ENCODE measurements at places on chromosomes 11 and 22.

- DNase-seq: no peak
Measured at GRCh38 chr11:11230802-11231562, 122.1 kb downstream of the CSNK2A3 start.

- no peak for DNase-seq
Measured at GRCh38 chr11:121870206-121871045, 245.6 kb downstream of the BLID start.

GRCh38 chr11:46378811-46379481, 2.5 kb upstream of the MDK start:
- DNase-seq: no peak

- no peak for DNase-seq
Measured at GRCh38 chr11:128480066-128480465, 107.3 kb downstream of the ETS1 start.

DNA sequence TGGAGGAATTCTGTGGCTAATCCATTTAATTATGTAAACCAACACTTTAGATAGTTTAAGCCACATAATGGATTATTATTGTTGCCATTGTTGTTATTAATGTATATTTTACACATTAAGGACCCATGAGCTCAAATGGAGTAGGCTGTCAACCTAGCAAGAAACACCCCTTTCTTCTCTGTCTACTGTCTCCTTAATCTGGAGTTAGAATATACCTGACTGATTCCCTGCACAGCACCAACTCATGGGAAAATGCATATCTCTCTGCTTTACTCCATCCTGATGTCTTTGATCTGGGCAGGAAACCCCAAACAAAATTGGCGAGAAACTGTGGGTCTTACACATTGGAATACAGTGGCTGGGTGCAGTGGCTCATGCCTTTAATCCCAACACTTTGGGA, 24.0 kb upstream of the ME3 start:
- no peak for DNase-seq

- peak; percentile 15 for DNase-seq
Measured at GRCh38 chr22:46976598-46976997, 214.1 kb downstream of the TBC1D22A start.

DNA sequence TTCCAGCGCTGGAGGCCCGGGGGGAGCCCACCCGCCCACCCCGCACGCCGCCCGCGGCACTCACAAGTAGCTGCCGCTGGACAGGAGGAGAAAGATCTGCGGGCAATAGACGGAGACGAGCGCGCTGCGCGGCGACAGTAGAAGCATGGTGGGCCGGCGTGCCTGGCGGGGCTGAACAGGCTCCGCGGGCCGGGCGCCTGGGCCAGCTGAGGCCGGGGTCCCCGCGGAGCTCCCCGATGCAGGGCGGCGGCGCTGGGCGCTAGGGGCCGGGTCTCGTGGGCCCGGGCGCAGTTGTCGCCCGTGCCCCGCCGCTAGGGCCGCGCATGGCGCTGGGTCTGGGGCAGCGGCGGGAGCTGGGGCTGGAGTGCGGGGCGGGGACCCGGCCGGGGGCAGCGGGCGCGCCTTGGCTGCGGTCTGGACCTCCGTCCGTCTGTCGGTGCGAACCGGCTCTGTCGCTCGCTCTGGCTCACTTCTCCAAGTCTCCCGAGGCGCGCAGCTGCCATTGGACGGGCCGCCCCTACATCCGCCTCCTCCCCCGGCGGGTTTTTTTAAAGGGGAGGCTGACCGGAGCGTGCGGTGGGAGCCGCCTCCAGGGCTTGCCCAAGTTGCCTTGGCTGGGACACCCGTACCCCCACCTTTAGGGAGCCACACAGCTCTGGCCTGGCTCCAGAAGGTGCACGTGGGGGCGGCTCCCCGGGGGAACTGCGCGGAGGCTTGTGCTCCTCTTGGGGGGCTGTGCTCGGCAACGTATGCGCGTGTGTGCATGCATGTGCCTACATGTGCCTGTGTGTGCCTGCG, 4.7 kb downstream of the WNT7B start:
- DNase-seq: no peak

GRCh38 chr22:28921585-28921879, 38.2 kb downstream of the ZNRF3 start:
- no peak for DNase-seq

DNA sequence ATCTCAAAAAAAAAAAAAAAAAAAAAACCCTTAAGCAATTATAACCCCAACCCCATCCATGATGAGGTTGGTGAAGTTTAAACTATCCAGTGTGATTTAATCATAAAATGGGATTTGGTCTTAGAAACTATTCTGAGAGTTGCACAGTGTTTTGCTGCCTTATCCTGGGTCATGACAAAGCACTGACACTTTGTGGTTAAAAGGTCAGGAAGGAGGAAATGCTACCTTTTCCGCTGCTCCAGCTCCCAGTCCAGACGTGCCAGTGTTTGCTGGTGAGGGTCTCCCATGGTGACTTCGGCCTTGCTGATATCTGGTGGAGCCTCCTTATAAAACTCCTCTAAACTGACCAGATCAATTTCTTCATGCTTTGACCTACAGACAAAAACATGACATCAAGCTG, 14.5 kb downstream of the THOC5 start:
- DNase-seq: no peak

DNA sequence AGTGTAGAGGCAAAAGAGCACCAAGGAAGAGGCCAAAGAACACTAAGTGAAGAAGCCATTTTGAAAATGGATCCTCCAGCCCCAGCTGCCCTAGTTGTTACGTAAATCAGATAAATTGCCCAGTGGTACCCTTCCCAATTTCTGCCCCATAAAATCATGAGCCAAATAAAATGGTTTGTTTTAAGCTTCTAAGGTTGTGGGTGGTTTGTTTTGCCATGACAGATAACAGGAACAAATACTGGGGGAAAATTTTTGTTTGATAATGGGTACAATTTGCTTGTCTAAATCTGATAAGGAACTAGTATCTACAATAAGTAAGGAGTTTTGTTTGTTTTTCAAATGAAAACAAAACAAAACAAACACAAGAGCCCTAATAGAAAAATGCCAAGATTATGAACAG, 30.6 kb upstream of the HSD17B12 start:
- DNase-seq: no peak

DNA sequence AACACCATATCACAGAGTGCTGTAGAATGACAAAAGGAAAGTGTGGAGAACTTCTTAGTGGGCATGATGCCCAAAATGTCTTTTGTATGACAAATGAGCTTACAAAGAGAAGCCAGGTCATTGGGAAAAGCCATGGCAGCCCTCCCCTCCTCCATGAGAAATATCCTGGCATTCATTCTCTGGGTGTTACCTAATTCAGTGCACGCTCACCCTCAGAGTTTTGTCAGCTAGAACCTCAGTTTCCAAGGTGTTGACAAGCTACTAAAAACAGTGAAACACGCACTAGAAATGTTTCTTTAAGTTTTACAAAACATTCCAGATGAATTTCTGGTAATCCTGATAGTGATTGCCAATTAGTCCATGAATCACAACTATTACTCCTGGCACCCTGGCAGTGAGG, 105.4 kb upstream of the FSHB start:
- DNase-seq: no peak

DNA sequence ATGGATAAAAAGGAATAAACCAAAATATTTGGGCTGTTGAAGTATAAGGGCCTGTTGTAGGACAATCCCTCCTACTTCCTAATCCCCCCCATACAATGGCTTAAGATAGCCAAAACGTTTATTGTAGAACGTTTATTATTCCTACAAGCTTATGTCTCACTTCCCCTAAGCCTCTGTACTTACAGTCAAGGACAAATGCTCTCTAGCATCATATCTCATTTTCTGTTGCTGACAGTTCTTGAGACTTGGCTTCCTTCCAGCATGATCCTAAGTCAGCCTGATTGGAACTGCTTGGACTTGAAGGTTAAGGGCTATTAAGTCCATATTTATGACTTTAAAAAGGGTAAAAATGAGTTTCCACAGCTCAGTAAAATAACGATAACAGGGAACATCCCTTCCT, 8.8 kb downstream of the MISFA start:
- no peak for DNase-seq

DNA sequence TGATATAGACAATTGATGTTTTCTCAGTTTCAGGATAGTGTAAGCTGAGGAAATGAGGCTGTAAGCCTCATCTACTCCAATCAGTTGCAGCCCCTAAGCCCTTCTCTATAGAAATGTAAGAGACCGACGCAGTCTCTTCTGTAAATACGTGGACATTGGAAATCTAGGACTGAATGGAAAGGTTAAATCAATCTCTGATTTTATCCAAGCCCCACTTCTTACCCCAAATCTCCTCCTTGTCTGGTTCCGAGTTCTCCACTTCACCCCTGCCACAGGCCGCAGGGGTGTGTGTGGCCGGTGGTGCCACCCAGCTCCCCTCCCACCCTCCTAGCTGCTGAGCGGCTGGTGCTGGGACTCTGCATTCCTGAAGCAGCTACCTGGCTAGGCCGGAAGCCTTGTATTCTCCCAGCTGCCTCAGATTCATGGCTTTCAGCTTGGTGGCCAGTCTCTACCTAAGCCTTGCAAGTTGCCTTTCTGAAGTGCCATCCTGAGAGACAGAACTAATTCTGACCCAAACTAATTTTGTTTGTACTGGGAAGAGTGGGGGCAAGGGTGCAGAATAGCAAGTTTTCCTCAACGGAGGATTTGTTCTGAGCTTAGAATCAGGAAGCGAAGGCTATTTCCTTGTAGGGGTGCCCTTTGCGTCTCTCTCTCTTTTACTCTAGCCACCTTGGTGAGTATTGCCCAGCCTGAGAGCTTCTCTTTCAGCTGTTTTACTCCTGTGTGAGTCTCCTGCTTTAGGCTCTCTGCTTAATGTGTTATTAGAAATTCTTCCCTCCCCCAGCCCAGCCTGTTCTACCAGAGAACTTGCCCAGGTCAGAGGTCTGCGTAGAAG, 749 bp downstream of the VWA5A start:
- DNase-seq: peak; percentile 53

DNA sequence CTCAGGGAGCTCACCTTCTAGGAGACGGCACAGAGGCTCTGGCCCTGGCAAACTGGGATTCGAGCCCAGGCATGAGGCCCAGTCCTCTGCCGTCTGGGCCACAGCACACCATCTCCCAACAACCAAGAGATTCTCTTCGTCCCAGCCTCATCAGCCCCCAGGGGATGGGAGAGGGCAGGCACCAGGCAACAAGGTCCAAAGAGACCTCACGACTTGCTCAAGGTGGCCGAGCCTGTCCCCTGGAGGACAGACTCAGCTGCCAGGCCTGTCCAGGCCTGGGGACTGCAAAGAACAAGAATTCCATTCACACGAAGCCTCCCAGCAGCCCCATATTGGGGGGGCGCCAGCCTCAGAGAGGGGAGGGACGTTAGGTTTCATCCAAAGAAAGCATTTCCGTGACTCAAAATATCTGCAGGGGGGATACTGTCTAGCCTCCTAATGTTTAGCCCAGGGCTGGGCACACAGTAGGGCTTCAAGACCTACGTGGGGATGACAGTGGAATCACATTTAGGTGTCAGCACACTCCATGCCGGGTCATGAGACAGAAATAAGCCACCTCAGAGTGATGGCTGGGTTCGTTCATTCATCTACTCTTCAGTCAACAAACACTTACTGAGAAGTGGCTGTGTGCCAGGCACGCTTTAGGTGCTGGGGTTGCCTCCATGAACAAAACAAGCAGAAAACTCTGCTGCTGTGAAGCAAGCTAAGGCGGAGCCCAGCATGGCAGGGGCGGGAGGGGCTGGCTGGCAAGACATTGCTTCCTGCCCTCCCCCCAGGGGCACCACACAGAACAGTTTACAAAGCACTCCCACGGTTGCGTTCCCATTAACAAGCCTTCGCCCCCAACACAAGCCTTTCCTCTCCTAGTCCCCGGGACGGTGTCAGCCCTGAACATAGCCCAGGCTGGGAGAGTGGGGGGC, 1.2 kb downstream of the CARNS1 start:
- DNase-seq: no peak

- no peak for DNase-seq
Measured at GRCh38 chr11:124674168-124674517, 439 bp downstream of the SPA17 start.

GRCh38 chr11:87097582-87097981, 59.8 kb downstream of the TMEM135 start:
- peak; percentile 44 for DNase-seq

GRCh38 chr22:27800250-27801201, 1.0 kb downstream of the MN1 start:
- DNase-seq: peak; percentile 68

- no peak for DNase-seq
Measured at GRCh38 chr22:32211011-32211410, 6.1 kb upstream of the RFPL2 start.

- DNase-seq: peak; percentile 49
Measured at GRCh38 chr22:27842669-27843431, 41.3 kb upstream of the MN1 start.

DNA sequence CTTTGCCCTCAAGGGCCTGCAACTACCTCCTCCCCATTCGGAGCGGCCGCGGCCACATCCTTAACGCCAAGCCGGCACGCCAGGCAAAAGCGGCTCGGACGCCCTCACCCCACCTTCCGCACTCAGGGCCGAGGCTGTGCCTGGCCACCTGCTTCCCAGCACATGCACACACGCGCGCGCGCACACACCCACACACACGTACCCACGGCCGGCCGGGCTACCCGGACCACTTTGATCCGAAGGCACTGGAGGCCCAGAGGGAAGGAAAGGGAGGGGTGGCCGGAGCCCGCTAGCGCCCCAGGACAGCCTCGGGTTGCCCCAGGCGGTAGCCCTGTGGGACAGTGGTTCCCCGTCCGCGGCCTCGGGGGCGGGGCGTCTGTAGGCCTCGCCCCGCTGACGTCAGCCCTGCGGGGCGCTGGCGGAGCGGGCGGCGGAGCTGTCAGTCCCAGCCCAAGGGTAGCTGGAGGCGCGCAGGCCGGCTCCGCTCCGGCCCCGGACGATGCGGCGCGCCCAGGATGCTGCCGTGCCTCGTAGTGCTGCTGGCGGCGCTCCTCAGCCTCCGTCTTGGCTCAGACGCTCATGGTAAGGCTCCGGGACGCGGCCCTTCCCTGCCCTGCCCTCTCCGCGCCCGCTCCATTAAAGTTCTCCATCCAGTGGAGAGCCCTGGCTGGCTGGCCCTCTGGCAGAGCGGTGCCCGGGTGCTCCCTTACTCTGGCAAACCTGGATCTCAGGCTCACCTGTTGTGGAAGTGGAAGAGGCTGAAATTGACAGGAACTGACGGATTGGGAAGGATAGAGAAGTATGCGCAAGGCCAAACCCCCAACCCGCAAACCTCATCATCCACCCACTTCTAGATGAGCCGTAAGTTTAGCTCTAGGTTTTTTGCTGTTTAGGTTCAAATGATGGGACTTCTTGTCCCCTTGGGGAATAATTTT, at the start of gene IL10RA:
TSS of gene IL10RA (plus strand) at position 442 of the 935 bp plus-strand sequence. CDS start at position 516, 74 bp downstream.
- peak; percentile 81 for DNase-seq

DNA sequence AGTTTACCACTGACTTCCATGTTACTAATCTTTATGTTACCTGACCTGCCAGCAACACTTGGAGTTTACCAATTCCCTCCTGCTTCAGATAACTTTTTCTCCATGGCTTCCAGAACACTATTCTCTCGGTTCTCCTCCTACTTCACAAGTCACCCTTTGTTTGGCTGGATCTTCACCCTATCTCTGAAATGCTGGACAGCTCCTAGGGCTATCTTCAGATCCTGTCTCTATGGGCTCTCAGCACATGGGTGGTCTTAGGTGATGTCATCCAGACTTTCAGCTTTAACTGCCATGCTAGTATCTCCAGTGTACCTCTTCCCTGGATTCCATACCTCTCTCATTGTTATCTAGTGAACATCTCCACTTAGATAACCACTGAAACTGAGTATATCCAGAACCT, 12.2 kb upstream of the VWCE start:
- no peak for DNase-seq
